ENCODE measurements at places on chromosomes 3 and 15.

DNA sequence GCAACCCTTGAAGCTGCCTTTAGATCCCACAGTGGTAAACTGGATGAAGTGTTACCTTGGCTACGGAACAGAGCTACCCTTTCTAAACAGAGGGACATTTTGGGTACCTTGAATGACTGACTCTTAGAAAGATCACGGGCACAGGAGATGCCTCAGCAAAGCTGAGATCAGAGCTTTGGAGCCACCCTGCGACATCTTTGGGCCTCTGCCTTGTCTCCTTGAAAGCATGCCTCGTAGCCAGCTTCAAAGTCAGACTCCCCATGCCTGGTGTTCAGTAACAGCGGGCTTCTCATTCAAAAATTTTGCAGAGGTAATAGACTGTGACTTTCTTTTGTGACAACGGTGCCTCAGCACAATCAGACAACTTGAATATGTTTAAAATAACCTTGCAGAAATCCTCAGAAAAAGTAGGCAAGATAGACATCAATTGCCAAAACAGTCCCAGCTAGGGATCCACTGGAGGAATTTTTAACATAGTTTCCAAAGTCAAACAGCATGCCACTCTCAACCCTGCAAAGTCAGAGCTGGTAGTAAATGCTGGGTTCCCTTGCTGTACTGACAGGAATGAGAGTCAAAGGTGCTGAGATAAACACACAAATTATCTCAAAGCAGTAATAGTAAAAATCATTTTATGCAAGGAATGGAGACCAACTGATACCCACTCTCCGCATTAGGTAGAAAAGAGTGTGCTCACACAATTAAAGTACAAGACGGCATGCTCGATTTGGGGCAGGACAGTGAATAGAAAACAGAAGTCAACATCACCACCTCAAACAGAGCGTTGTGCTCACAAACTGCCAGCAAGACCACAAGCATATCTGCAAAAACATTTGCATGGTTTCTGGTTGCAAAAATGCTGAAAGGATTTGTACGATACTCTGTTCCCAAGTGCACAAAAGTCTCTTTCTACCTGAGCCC, 82.1 kb downstream of the MYO1E start:
- DNase-seq, result no peak

GRCh38 chr3:197376735-197377555, 78.5 kb upstream of the DLG1 start:
- DNase-seq, result no peak

DNA sequence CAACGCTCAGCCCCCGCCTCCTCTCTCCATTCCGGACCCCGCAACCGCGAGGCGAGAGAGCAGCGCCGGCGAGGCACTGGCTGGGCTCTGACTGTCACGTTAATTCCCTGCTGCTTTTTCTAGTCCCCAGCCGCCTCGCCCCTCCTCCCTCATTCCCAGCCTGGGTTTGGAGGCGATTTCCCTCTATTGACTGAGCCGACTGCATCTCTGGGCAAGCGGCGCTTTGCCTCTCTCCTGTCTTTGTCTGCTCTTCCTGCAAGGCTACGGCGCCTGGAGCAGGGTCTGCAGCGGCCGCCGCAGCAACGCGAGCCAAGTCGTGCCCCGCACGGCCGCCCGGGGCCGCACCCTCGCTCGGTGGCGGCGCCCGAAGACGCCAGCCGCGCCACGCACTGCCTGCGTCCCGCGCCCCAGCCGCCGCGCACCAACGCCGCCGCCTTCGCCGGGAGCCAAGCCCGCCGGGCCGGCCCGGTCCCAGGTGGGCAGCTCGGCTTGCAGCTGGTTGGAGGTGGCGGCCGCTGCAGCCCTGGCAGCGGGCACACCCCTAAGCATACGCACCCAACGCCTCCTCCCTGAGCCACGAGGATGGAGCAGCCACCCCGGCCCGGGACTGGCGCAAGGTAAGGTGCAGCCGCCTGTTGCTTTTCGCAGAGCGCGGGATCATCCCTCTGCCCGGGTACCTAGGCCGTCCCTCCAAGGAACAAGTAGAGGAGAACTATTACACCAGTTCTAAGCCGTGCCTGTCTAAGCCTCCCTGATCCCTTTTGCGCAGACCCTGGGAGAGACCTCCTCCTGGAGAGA, at the start of gene LRRC3B:
LRRC3B (plus strand) TSS at position 152 of the 798 bp plus-strand sequence. CDS start 86,901 bp downstream, outside the sequence.
- DNase-seq, result no peak

DNA sequence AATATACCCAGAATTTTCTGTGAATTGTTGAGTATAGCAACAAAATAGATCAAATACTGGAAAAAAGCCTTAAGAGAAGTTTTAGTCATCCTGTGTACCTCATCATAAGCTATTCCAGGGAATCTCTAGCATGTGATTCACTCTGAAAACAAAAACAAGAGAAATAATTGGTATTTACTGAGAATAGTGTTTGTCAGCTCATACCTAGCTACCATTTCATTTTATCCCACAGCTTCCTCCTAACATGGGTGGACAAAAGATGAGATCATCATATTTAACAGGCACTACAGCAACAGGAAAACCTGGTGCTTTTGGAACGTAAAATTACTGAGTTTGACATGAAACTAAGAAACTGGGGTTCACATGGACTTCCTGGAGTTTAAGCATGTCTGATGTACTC, 753.5 kb upstream of the NECTIN3 start:
- peak; percentile 11 for DNase-seq

- DNase-seq, result no peak
Measured at GRCh38 chr3:36060950-36061349, 319.4 kb upstream of the STAC start.

DNA sequence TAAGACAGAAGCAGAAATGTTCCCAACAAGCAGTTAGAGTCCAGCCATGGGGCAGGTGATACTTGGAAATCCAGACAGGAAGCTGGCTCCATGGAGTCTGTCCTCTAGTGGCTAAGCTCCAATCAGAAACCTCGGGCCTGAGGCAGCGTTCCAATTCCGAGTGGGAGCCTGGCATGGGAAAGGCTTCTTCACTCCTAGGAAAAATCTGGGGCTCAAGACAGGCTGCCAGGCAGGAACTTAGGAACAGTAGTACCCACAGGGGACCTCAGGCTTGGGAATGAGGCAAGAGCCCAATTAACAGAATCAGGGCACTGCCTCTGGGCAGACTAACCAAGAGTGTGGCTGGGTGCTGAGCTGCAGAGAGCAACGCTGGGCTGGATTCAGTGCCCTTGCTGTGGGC, 6.2 kb upstream of the ATP13A4 start:
- DNase-seq, result no peak

DNA sequence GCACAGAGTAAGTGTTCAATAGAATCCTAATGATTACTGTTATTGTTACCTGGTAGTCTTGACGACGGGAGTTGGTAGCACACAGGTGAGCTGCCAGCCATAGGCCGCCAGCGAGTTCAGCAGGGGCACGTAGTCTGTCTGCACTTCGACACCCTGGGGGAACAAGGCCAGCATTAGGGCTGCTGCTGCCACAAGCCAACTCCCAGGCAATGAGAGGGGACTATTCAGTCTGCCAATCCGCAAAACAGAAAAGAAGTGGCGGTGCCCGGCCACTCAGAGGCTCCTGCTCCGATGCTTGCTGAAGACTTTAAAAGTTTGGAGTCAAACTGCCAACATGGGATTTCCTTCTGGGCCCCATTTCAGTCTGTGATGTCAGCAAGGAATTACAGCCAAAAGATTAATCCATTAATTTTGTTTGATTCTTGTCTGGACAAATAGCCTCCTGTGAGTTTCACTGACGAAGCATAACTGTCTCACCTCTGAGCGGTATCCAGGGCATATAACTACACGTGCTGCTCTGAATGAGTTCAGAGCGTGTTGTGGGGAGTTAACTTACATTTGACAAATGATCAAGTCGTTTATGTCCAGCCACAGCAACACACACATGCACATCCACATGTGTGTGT, 61.8 kb downstream of the OXNAD1 start:
- DNase-seq, result no peak

DNA sequence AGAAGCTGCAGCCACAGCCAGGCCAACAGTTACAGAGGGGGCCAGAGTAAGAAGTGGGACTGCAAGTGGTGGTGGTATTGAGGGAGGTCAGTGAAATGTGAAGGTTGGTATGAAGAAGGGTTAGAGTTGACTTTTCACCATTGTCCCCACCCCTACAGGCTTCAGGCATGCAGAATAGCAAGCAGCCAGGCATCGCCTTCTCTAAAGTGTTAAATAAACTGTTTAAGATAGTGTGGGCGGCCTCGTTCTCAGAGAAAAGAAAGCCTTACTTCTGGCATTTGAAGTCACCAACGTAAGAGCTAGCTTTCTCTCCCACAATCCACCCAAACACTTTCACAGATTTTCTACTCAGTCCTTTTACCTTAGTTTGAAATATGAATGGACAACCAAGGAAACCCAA, 230.0 kb upstream of the CTDSPL start:
- no peak for DNase-seq

DNA sequence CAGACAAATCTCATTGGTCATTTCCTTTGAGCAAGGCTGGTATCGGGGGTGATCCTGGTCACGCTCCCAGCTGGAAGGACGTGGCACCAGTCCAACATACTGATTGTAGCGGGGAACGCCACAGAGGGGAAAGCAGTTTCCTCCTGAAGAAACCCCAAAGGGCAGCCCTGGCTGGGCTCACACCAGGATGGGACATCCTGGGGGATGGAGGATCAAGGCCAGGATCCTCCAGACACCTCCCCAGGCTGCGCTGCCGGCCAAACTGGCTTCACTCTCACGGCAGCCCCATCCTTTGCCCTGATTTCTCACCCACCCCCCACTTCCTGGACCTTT, 36.6 kb downstream of the MUC20 start:
- no peak for DNase-seq

DNA sequence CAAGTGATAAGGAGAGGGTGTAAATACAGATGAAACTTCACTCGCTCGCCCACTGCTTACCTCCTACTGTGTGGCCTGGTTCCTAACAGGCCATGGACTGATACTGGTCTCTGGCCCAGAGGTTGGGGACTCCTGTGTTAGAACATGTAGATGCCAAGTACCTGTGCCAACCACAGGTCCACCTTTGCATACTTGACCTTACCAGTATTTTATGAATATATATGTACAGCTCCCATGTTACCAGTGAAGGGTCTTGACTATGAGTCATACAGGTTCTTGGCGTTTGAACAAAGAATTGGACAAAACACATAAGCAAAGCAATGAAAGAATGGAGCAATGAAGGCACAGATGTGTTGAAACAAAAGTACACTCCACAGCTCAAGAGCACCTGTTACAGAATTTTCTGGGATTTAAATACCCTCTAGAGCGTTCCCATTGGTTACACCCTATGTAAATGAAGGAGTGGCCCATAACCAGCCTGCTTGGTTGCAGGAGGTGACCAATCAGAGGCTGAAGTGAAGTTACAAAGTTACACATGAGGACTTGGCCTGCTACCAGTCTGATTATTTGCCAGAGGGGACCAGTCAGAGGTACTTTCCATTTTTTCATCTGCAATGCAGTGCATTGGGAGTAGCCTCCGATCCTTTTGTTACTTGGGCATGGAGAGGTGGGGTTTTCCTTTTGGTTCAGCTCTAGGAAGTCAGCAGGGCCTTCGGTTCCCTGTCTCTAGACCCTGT, 1.7 kb upstream of the GFM1 start:
- DNase-seq, result no peak

DNA sequence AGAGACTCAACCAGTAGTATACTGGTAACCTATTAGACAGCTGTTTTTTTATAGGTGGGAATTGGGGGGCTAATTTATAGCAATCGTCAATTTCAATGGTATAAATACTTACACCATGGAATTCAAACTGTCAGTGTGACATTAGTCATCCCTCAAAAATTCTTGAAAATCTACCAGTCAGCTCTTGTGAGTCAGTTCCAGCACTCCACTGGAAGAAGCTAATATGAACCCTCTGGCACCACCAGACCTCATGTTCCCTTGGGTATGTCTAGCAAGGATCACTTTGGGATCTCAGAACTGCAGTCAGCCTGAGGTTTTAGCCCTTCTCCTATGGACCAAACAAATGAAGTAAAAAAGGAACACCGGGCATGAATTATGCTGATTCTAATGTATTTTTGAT, 11.8 kb upstream of the UACA start:
- peak; percentile 87 for DNase-seq
